CD14-positive monocyte (primary cell): ENCODE measurements at places on chromosomes 16 and 17. TPM values are rescaled to one million over a fixed set of nuclear protein-coding genes. Genes with fewer than 3 reads are reported as not detected.

Gene TBC1D26
- 0.03 TPM in 1 of 2 replicates, not detected in the other for polyA plus RNA-seq

Gene HBA1
- polyA plus RNA-seq = 23.8 TPM

Gene CETP
- polyA plus RNA-seq = 0.52 and 0.61 TPM in 2 replicates

Gene LPCAT2
- polyA plus RNA-seq = 49.7 TPM

DNA sequence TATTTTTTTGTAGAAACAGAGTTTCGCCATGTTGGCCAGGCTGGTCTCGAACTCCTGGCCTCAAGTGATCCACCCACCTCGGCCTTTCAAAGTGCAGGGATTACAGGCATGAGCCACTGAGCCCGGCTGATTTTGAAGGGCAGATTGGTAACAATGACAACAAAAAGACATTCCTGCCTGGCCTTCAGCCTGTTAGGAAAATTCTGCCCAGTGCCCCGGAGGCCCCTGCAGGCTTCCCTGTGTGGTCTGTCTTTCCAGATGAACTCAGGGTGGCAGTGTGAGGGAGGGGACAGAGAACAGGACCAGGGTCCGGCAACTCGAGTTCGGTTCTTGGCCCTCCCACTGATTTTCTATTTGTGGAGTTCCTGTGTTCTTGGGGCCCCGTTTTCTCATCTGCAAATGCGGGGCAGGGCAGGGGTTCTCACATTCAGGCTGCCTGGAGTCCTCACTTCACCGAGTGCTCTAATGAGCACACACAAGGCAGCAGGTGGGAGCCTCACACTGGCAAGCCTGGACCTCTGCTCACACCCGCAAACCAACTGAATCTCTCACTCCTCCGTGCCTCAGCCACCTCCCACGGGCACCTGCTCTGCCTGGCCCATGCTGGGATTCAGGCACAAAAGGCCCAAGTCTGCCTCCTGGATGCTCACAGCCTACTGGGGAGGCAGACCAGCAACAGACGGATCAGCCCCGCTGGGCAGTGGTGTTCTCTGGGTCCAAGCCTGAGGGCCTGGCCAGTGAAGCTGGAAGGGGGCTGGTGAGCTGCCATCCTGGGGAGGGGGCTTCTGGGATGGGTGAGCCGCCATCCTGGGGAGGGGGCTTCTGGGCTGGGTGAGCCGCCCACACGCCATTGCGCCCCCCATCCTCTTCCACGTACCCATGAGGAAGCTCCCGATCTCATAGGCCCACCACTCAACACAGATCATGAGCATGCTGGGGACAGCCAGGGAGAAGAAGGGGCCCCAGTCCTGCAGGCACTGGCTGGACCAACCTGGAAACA, 10.3 kb downstream of the SLC47A2 start:
- no peak for DNase-seq

DNA sequence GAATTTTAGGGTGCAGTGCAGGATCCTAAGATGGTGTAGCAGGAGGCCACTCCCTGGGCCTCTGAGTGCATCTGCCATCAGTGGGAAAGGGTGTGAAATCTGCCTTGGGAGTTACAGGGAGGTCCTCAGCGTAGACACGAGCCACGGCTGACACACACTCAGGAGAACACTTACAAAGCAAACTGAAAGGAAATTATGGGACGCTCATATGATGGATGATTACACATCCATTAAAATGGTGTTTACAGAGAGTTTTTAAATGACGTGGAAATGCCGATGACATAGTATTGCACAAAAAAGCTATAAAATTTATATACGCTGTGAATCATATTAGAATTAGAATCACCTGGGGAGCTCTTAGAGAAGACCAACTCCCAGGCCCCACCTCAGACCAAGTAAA, 175.2 kb downstream of the CCDC182 start:
- no peak for DNase-seq

GRCh38 chr17:4902540-4902939, 358 bp downstream of the CHRNE start:
- DNase-seq = no peak

GRCh38 chr16:28572696-28573510, 19.2 kb downstream of the SGF29 start:
- peak; percentile 12 for DNase-seq

Gene INCA1
- polyA plus RNA-seq = 0.44 TPM

Gene KRT25
- not detected in 2 replicates for polyA plus RNA-seq

DNA sequence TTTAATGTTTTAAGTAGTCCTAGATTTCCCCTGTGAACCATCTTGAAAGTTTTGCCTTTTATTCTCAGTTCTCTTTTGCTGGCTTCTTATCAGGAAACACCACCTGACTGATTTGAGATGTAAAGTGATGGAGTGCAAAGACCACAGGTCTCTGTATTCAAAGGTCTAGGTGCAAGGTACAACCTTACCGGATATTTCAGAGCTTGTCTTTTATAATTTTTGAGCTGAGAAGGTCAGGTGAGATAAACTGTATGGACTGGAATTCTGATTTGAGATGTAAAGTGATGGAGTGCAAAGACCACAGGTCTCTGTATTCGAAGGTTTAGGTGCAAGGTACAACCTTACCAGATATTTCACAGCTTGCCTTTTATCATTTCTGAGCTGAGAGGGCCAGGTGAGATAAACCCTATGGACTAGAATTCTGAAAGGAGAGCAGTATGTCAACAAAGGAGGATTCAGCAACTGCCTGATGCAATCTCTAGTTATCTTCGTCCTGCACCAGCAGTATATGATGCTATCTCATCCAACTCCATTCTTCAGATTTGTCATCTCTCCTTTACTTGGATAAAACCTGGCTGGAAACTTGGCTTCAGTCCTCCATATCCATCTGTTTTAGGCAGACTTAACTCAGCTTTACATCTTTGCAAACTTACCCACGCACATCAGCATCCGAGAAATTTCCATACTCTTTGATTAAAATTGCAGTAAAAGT, 64.3 kb downstream of the CENPV start:
- no peak for DNase-seq

Gene EMP2
- not detected in 2 replicates for polyA plus RNA-seq

DNA sequence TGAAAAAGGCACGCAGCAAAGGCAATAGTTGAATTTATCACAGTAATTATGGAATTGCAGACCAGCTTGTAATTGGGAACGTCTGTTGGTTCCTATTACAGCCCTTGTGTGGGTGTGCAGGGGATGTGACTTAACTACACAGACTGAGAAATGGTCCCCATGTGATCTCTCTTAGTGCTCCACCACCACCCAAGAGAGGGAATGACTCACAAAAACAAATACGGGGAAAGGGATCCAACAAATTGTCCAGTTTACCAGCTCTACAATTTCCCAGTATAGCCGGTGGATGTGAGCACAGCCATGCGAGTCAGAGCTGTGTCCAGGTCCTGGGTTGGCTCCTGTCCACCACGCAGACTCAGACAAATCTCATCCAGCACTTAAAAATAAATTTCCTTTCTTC, 337.9 kb downstream of the GRIN2A start:
- DNase-seq = no peak

GRCh38 chr17:39639043-39639442, 2.1 kb downstream of the STARD3 start:
- no peak for DNase-seq

DNA sequence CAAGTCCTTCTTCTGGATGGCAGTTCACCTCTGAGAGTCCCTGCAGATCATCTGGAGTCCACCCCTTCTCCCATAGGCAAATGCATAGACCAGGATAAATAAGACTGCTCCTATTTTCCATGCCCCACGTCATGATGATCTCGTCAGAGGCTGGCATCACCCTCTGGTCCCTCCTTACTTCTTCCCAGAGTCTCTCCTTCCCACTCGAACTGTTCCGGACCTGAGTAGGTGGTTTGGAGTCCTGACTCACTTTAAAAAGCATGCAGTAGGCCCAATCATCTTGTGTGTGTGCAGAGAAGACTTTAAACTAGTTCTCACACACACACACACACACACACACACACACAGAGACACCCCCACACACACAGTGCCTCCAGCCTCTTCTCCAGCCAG, 72.0 kb downstream of the SOX9 start:
- DNase-seq = no peak

Gene PLLP
- polyA plus RNA-seq = 0.97 TPM

DNA sequence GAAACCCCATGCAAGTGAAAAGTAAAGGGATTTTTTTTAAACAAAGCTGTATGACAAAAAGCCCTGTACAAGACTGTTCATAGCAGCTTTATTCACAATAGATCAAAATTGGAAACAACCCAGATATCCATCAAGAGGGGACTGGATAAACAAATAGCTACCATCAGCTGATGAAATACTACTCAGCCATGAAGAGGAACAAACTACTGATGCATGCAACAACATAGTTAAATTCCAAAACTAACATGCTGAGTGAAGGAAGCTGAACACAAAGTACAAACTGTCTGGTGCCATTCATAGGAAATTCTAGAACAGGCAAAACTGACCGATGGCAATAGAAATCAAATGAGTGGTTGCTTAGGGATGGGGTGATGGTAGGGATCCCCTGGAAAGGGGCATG, 15.1 kb downstream of the FOXJ1 start:
- no peak for DNase-seq

Gene NACA2
- polyA plus RNA-seq = not detected

DNA sequence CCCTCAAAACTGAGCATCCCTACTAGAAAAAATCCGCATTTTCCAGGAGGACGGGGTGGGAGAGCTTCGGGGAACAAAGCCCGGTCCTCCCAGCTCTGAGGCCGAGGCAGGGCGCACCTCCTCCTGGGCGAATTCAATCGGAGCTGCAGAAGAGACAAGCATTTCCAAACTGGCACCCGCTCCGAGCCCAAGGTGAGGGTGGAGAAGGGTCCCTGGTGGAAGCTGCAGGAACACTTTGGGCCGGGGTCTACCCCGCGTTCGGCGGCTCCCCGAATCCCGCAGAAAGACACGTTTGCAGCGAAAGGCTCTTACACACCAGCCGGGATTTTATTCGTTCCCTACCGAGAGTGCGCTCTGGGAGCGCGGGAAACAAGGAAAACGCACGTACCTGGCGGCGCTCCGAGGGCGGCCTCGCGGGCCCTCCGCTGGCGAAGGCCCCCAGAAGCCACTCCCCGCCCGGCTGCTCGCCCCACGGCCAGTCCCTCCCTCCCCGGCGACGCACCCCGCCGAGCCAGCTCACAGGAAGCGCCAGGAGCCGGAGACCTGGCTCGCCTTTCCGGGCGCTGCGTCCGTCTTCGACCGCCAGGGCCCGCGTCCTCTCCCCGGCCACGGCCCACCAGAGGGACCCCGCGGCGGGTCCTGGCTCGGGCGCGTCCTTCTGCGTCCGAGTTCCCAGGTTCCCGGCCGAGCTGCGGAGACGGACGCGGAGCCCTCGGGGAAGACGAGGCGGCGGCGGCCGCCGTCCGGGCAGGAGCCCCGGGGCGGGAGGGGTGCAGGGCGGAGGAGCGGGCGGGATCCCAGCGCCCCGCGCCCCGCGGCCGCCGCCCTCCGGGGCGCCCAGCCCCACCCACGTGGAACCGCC, 49.8 kb upstream of the BAHCC1 start:
- DNase-seq = peak; percentile 70

GRCh38 chr17:38575781-38576180, 30.0 kb downstream of the SRCIN1 start:
- no peak for DNase-seq

DNA sequence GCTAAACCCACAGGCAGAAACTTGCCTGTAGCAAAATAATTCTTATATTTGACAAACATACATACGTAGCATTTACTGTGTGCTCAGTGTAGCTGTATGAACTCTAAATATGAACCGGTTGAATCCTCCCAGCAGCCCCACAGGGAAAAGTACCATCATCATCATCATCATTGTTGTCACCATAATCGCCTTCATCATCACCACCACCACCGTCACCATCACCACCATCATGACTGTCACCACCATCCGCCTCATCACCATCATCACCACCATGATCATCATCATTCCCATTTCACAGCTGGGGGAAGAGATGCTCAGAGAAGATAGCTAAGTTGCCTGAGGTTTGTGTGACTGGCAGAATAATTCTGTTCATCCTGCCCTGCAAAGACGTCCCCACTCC, 81.7 kb downstream of the IRF8 start:
- DNase-seq = no peak

Gene RAB26
- not detected for polyA plus RNA-seq

Gene KRT20
- not detected for polyA plus RNA-seq

DNA sequence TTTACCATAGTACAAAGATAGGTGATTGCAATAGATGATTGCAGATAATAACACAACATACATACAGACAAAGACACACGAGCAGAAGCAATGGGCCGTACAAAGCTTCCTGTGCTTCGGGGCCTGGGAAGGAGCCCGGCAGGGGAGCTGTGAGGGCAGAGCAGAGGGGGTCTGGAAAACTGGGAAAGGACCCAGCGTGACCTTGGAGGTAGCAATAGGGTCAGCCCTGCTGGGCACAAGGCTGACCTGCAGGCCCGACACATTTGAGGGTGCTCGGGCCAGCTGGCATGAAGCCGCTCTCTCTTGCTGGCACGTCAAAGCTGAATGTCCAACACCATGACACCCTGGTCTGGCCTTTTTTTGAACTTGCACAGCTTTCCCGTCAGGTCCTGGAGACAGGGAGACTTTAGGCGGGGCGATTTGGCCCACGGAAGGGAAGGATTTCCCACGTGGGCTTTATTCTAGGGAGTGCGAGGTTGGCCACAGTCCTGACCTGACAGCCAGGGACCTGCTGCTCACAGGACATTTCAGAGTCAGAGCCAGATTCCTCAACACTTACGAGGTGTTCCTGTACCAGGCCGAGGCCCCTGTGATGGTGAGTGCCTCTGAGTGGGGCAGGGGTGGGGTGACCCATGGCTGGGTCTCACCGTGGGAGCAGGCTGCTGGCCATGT, 83.2 kb downstream of the NTN1 start:
- no peak for DNase-seq

- no peak for DNase-seq
Observed at GRCh38 chr16:76984196-76984595, 206.8 kb upstream of the MON1B start.

Gene PDIA2
- not detected for polyA plus RNA-seq

DNA sequence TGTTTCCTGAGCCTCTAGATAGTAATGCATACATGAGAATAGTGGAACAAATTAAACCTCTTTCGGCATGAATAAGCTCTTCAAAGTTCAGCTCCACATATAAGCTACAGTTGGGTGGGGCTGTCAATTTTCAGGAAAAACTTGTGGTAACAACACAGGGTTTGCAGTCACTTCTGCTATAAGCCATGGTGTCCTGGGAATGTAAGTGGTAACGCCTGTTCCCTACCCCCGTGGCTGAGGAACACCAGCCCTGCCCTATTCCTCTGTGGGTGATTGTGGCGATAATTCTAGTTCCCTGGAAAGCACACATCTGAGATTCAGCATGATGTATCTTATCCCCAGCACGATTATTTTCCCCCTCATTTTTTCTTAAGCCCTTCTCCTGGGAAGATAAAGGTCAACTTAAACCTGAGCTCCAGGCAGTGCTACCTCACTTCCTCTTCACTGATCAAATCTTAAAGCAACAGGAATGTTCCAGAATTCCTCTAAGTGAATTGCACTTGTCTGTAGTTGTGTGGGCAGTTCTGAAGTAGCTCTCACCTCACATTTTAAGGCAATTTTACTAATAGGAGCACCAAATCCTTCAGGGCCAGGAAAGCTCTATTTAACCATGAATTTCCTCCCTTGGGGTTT, 500.7 kb upstream of the HSBP1 start:
- no peak for DNase-seq

Gene MYL11
- 1.6 TPM for polyA plus RNA-seq
